Fibroblast of skin of back (primary cell): ENCODE measurements at places on chromosomes 7 and 10.

DNA sequence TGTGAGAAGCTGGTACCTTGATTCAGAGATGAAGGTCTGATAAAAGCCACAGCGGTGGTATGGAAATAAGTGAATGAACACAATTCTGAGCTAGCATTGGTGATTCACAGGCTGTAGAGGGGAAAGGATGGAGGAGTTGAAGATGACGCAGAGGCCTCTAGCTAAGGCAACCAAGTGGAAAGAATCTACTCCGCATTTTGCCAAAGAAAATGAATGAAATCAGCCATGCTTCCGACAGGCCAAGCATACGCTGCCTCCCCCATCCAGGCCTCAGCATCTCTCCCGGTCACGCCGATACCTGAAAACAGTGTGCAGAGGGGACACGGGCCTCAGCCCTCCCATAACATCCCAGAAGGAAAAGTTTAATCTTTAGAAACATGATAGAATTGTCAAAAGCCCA is 124.3 kb upstream of the UNC5B start:
- DNase-seq, result no peak

GRCh38 chr10:72539137-72539536 is 86.7 kb downstream of the MICU1 start:
- DNase-seq, result no peak

- no peak for DNase-seq
Observed at GRCh38 chr7:65827366-65827765, 45.5 kb upstream of the VKORC1L1 start.

- no peak for DNase-seq
Observed at GRCh38 chr10:33822774-33823173, 488.3 kb upstream of the NRP1 start.

GRCh38 chr10:37712489-37713131 is 144.8 kb downstream of the ZNF248 start:
- no peak for DNase-seq
